Testis (tissue), 5 donors: ENCODE measurements at places on chromosomes 12 and 14.

- no peak for DNase-seq
These were observed 471.2 kb downstream of the ATP23 start for GRCh38 chr12:58412461-58413060.

DNA sequence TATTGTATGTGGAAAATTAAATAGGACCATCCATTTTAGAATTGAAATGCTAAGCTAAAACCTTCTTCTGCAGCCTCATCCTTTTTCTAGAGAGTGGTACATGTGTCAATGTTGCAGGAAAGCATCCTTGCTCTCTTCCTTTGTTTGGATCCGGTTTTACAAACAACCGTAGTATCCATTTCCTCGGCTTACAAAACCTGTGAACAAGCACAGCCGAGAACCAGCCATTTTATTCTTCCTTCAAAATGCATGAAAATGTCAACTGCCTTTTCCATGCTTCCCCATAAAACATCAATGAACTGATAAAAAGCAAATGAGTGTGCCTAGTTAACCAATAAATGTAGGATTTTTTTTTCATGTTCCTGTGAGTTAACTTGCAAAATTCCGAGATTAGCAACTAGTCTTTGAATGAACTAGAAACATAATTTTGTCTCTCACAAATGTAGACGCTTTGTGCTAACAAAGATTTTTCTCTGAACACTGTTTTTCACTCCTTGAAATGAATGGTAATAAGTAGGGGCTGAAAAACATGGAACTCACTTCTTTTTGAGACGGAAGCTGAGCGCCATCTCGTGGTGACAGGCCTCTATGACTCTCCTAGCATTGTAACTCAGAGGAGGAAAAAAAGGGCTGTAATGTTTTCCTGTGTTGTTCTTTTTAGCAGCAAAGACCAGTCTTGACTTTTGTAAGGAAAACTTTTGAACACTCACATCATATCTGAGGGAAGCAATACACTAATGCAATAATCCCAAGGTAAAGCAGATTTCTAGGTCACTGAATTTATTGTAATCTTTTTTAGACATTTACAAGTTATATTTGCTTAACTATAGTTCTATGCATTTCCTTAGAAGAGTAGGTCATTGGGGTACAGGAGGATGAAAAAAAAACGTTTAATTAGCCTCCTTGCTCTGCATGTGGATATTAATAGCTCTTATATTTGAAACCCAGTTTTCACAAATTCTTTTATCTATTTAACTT, 157.4 kb upstream of the FOXG1 start:
- DNase-seq = peak; percentile 82

DNA sequence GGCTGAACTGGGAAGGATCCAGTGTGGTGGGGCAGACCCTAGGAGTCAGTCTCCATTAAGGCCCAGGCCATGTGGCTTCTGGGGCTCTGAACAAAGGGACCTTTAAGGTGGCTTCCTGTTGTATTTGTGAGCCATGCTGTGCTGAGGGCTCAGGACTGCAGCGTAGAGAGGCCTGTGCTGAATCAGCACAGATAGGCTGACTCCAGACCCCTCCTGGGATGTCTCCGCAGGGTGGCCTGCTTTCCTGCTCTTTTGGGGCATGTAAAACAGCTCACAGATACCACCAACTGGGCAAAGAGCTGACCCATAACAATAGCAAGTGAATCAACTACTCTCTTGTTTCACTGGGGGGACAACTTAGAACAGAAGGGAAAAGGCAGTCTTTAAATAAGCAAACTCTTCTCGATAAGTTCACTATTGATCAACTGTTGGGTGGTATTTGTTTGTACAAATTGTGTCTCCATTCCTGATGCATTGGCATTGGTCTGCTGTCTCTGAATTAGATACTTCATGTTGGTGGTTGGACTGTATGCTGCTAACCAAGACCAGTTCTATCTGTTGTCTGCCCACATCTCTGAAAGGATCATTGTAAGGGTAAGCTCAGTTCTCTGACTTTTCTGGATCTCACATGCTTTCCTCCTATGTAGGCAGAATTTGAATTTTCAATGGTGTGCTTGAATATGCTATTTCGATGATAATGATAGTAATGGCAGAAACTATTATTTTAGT, 71.8 kb downstream of the MYRFL start:
- no peak for DNase-seq

DNA sequence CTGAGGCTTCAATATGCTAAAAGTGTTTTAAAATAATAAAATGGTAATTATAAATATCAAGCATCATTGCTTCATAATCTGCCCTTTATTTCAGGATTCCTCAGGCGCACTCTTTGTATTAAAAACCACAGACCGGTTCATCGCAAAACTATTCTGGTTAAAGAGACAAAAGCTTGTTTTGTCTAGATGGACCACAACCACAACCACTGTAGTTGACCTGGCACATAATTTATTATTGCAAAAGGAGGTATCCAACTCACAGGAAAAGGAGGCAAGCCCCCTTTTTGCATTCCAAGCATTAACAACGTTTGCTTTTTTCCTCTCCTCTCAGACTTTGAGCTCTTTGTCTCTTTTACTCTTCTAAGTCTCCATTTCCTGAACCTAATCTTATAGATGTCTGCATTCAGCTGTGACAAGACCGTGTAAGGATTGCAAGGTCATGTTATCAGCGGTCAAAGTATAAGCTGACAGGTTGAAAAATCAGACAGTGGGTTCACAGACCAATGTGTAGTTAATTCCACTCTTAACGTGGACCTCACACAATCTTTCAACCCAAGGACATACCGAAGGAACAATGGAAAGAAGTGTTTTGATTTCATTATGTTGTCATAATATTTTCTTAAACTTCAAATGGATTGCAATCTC, 1057.6 kb downstream of the GALC start:
- no peak for DNase-seq

DNA sequence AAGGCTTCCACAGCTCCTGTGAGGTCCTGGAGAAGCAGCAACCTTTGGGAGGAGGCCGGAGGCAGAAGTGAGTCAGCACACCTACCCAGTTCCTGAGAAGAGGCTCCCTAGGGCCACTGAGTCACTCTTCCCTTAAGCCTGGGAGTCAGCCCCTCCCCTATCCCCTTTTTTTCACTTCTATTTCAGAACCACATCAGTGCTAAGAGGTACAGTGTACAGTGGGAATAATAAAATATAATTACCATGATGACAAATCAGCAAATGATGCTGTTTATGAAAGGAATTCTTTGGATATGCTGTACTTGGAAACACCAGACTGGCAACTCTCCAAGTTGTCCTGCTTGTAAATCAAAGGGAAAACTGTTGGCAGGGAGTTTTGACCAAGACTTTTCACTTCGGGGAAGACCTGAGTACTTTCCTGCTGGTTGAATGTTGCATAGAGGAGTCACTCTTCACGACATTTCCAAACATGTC, 7.8 kb upstream of the TBPL2 start:
- peak; percentile 41 for DNase-seq

DNA sequence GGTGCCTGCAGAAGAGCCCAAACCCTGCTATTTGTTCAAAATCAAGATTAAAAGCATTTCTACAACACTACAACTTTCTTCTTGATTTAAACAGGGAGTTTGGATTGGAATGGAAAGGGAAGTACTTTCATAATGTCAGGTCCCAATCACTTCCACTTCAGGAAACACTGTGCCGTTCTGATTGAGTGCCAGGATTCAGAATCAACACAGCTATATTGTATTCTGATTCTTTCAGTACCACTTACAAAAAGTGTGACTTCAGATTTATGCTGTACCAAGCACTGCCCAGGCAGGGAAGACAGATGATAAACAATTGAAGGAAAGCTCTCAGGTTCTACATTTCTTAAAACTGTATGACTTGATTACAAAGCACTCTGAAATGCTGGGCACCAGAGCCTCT, 3.2 kb downstream of the TDP1 start:
- DNase-seq = no peak

- DNase-seq = peak; percentile 60
These were observed 182.5 kb downstream of the GXYLT1 start for GRCh38 chr12:41962171-41962572.
